Endothelial cell of coronary artery (primary cell): ENCODE measurements at places on chromosomes 6 and 20. TPM values are rescaled to one million over a fixed set of nuclear protein-coding genes. Genes with fewer than 3 reads are reported as not detected.

NFATC2 gene
- 1.1 and 1.5 TPM in 2 replicates for total RNA-seq

STMND1 gene
- total RNA-seq, result not detected in 2 replicates

NKX2-4 gene
- total RNA-seq, result not detected in 2 replicates

B3GALT4 gene
- 2.1 and 3.3 TPM in 2 replicates for total RNA-seq

MRAP2 gene
- 0.38 and 4.6 TPM in 2 replicates for total RNA-seq

FUT9 gene
- total RNA-seq, result not detected in 2 replicates

SLX4IP gene
- 2.8 and 4.2 TPM in 2 replicates for total RNA-seq

RAD21L1 gene
- under 0.01 and 0.09 TPM in 2 replicates for total RNA-seq

SLC35D3 gene
- total RNA-seq, result not detected in 2 replicates

C6orf163 gene
- total RNA-seq, result 2.1 TPM in 2 replicates

ANKRD6 gene
- 3.6 and 3.9 TPM in 2 replicates for total RNA-seq

BACH2 gene
- 0.09 and 0.27 TPM in 2 replicates for total RNA-seq

HLA-DQB1 gene
- total RNA-seq, result not detected in 2 replicates

CST2 gene
- not detected in 2 replicates for total RNA-seq

SLC22A7 gene
- not detected in 2 replicates for total RNA-seq

CLPSL1 gene
- not detected in 2 replicates for total RNA-seq

ZBTB9 gene
- total RNA-seq, result 5.5 and 5.9 TPM in 2 replicates

SLC22A2 gene
- under 0.01 TPM in 1 of 2 replicates, not detected in the other for total RNA-seq

OR2H2 gene
- total RNA-seq, result not detected in 2 replicates

VWA7 gene
- total RNA-seq, result 0.09 TPM in 1 of 2 replicates, not detected in the other

MICB gene
- total RNA-seq, result 11.3 and 15.7 TPM in 2 replicates

DSP gene
- under 0.01 and 10.5 TPM in 2 replicates for total RNA-seq

TP53INP2 gene
- total RNA-seq, result 2.5 and 3.1 TPM in 2 replicates

OXT gene
- total RNA-seq, result not detected in 2 replicates

MRPL14 gene
- total RNA-seq, result 60.2 and 68.4 TPM in 2 replicates

VPS52 gene
- 30.0 and 35.5 TPM in 2 replicates for total RNA-seq
